ENCODE measurements at places on chromosomes 12 and 14. TPM values are rescaled to one million over a fixed set of nuclear protein-coding genes. Genes with fewer than 3 reads are reported as not detected.

GRCh38 chr14:48125654-48126053, 450.2 kb upstream of the MDGA2 start:
- DNase-seq = no peak

DLGAP5 gene
- 116 TPM for total RNA-seq

DNA sequence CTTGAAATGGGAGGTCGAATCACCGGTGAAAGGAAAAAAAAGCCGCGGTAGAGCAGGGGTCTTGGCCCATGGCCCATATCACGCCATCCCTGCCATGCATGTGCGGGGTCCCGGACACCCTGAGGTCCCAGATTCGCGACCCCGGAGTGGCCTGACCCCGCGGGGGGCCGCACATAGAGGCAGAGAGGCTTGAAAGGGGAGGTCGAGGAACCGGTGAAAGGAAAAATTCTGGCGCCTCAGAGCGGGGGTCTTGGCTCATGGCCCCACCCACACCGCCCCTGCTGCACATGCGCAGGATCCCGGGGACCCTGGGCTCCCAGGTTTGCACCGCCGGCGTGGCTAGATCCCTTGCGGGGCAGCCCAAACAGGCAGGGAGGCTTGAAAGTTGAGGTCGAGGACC, 319.8 kb downstream of the ALG10 start:
- DNase-seq = no peak

DNA sequence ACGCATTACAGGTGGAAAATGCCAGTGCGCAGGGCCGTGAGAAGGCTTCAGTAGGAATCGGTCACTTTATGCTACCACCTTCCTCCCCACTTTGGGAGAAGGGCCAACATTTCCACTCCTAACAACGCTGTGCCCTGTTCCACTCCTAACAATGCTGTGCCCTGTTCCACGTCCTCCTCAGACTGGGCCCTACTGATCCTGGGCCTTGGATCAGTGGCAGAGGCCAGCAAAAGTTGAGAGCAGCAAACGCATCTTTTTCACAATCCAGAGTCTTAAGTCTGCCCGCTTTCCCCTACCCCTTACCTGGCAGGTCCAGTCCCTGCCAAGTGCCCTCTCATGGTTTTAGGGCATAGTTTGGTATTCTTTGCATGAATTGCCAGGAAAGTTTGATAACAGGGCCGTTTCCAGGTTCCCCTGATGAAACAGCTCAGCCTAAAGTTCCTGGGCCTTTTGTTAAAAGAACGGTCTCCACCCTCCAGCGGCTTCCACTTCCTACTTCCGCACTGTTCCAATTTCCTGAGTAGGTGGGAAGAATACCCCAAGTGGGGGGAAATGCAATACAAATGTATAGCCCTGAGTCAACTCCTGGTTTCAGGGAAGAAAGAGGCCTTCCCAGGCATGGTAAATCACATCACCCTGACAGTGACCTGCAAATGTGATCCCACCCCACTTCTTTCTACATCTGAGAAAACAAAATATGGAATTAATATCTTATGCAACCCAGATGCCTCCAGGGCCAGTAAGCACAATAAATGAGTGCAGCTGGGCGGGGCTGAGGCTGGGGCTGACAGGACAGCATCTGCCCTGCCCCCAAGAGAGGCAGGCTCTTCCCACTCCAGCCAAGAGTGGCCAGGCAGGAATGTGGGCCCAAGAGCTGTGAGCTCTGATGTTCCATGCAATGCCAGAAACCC, 15.0 kb downstream of the KCTD10 start:
- no peak for DNase-seq

DNA sequence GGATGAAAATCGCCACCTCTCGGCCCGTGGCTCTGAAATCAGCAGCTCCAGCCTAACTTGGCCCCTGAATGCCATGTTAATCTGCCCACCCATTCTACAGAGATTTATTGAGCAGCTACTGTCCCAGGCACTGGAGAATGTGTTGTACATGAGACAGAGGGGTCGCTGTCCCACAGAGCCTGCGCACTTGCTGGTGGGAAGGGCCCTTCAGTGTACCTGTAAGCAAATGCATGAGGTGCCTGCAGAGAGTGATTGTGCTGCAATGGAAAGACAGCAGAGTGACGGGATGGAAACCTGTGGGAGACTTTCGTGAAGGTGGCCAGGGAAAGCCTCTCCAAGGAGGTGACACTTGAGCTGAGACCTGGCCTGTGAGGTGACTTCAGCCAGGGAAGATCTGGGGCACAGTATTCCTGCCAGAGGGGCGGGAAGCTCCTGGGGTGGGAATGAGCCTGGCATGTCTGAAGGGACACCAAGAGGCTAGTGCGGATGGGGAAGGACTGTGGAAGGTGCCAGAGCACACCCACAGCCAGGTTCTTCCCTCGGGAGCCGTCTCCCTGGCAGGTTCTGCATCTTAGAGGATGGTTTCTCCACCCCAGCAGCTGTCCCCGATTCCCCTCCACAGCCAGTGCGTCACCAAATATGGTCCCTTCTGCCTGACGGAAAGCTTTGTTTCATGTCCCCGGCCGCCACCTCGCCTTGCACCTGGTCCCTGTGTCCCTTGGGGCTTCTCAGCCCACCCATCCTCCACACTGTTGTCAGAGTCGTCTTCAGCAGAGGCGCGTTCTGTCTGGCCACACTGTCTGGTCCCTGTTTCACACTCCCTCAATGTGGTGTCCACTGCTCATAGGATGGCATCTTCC, 8.7 kb downstream of the SMIM41 start:
- no peak for DNase-seq

DNA sequence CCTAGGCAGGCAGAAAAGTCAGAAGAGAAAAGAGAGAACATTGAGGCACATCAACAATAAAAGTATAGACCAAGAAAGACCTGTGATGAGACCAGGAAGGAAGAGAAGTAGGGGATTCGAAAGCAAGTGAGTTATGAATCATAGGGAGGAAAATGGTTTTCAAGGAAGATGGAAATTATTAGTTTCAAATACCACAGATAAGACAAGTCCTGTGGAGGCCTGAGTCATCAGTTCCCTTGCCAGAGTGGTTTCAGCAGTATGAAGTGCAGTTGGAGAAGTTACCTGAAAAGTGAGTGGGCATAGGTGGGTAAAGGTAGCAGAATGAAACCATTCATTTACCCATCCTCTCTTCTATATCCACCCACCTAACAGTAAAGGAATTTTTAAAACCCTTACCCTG, 25.2 kb upstream of the TSPAN8 start:
- no peak for DNase-seq

APOF gene
- total RNA-seq = not detected

- DNase-seq = no peak
These were observed 208.6 kb downstream of the SLC38A4 start for GRCh38 chr12:46617167-46617566.

ABCC9 gene
- total RNA-seq = 0.07 TPM

DNA sequence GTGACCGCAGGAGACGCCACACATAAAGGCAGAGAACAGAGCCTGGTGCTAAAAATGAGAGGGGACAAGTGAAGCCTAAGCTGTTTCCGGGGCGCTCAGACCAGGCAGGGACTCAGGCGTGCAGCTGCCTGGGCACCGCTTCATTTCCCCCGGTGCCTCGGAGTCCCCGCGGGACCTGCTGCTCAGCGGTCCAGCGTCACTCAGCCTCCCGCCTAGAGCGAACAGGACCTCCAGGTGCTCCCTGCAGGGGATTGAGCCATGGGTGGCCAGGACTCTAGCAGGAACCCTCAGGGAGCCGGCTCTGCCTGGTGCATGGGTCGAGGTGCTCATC, 31.0 kb downstream of the CCDC85C start:
- DNase-seq = no peak

DNA sequence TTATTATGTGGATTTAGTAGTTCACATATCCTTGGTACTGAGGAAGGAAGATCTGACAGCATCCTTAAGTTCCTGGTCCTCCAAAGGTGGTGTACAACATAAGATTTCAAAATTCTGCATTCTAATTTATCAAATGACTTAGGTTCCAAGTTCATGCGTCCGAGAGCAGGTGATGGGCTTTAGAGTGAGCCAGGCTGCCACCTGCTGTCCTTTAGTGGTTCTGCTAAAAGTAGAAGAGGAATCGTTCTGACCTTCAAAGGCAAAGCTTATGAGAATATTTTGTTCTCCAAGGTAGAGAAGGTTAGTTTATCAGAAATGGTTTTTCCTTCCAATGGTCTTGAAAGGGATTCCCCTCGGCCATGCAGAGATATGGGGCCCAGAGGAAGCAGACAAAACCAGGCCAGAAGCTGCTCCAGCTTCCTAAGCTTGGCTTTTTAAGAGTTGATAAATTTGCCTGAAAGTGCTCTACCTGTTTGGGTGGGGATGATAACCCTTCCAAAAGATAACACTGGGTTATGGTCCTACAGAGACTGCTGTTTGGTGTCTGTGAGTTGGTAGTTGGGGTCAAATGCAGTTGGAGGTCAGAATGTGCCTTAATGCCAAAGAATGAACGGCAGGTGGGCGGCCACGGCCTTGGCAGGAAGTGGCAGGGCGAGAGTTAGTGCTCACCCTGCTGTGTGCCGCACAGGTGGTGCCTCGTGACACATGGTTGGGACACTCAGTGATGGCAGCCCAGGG, 29.1 kb upstream of the LRTM2 start:
- DNase-seq = peak; percentile 81

ORMDL2 gene
- total RNA-seq = 57.2 TPM

DNA sequence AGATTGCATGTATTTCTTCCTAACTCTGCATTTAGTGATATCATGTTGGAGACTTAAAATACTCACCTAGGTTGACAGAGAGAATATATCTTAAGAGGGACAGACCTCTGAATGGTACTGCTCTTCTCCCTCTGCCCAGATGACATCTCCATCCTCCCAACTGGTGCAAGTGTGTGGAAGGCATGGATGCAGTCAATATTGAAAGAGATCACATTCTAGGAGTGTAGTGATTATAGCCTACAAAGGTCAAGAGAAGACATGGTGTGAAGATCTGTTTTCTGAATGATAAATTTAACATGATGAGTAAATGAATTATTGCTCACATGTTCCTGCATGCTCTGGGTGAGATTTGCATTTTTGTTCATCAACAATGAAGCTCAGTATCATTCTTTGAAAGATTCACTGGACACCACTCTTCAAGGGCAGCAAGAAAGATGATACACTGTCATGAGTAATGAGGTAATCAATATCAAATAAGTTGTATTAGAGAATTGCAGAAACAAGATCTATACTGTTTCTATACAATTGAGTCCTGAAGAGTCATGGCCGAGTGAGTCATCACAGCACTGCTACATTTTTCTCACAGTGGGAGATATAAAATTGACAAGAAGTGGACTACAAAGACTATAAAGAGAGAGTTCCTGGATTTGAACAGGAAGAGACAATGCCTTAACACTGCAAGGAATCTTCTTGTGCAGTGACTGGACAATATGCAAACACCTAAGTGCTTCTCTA, 183.3 kb upstream of the KRR1 start:
- DNase-seq = no peak

AICDA gene
- total RNA-seq = not detected

GRCh38 chr12:114975640-114976310, 291.8 kb upstream of the TBX3 start:
- DNase-seq = no peak

GRCh38 chr12:88958946-88959345, 378.7 kb upstream of the KITLG start:
- DNase-seq = no peak

Data from activated CD8-positive, alpha-beta memory T cell treated with anti-CD3 and anti-CD28 coated beads, Interleukin-2, amount 10 ng/mL, durations not matched to agents 7 days and 5 days (primary cell).